Mesothelial cell of epicardium (in vitro differentiated cells): ENCODE measurements at places on chromosomes 1 and 21. TPM values are rescaled to one million over a fixed set of nuclear protein-coding genes. Genes with fewer than 3 reads are reported as not detected.

FOXO6 gene
- 34.8 to 38.4 TPM (median 37.4 TPM) in 3 replicates for total RNA-seq

KLHDC8A gene
- total RNA-seq = 0.51 to 1.2 TPM (median 0.79 TPM) in 3 replicates

ACBD6 gene
- 75.2 to 80.5 TPM (median 77.5 TPM) in 3 replicates for total RNA-seq

CTSS gene
- total RNA-seq = 2.1 to 3.1 TPM (median 2.6 TPM) in 3 replicates

- H3K27ac ChIP-seq = no peak overlapping the region
- H3K4me3 ChIP-seq = no peak overlapping the region
- DNase-seq = no peak
- H3K36me3 ChIP-seq = no peaks in the 10 kb centered on the region
These were observed 391.8 kb downstream of the CAMTA1 start for GRCh38 chr1:7177021-7177420.

GRCh38 chr1:69305621-69306020 is 262.1 kb upstream of the LRRC7 start:
- H3K27ac ChIP-seq = no peak overlapping the region
- DNase-seq = no peak
- H3K27me3 ChIP-seq = peaks cover 1% of the 10 kb centered on the region
- H3K4me3 ChIP-seq = no peak overlapping the region

- H3K4me1 ChIP-seq = peaks cover 56% of the 10 kb centered on the region
- peak overlapping the region; percentile 32 for H3K27ac ChIP-seq
- H3K27me3 ChIP-seq = no peaks in the 10 kb centered on the region
- no peaks in the 10 kb centered on the region for H3K36me3 ChIP-seq
- H3K4me3 ChIP-seq = no peak overlapping the region
These were observed 3.6 kb upstream of the MAN1A2 start for GRCh38 chr1:117363571-117364048.

UBXN10 gene
- total RNA-seq = 2.2 to 2.6 TPM (median 2.3 TPM) in 3 replicates

- peaks cover 21% of the 10 kb centered on the region for H3K27me3 ChIP-seq
- peaks cover 8% of the 10 kb centered on the region for H3K4me1 ChIP-seq
- H3K36me3 ChIP-seq = peaks cover 5% of the 10 kb centered on the region
- H3K4me3 ChIP-seq = no peak overlapping the region
These were observed 28.6 kb downstream of the EBNA1BP2 start for GRCh38 chr1:43143441-43143888.

GRCh38 chr1:6448749-6449631 is 17.0 kb downstream of the TNFRSF25 start:
- no peaks in the 10 kb centered on the region for H3K36me3 ChIP-seq
- H3K27me3 ChIP-seq = peaks cover 58% of the 10 kb centered on the region
- peak overlapping the region; percentile 30 for H3K4me3 ChIP-seq
- DNase-seq = peak; percentile 64
- H3K27ac ChIP-seq = no peak overlapping the region
- peaks cover 12% of the 10 kb centered on the region for H3K4me1 ChIP-seq

DNA sequence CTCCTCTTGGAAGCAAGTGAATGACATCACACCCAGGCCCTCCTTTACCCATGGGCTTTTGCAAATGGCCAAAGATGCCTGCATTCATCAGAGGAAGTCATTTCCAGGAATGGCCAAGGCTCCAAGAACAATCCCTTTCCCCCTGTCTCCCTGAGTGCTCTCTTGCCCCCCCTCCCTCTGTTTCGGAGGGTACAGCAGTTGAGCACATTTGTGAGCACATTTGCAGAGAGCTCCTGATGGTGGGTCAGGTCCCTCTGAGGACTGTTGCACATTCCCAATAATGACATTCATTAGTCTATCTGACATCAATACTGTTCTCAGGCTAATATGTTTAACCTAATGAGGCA is 113.4 kb downstream of the MATN1 start:
- no peaks in the 10 kb centered on the region for H3K36me3 ChIP-seq
- H3K27me3 ChIP-seq = peaks cover 64% of the 10 kb centered on the region
- H3K4me3 ChIP-seq = no peak overlapping the region
- no peak for DNase-seq
- no peaks in the 10 kb centered on the region for H3K4me1 ChIP-seq

DNA sequence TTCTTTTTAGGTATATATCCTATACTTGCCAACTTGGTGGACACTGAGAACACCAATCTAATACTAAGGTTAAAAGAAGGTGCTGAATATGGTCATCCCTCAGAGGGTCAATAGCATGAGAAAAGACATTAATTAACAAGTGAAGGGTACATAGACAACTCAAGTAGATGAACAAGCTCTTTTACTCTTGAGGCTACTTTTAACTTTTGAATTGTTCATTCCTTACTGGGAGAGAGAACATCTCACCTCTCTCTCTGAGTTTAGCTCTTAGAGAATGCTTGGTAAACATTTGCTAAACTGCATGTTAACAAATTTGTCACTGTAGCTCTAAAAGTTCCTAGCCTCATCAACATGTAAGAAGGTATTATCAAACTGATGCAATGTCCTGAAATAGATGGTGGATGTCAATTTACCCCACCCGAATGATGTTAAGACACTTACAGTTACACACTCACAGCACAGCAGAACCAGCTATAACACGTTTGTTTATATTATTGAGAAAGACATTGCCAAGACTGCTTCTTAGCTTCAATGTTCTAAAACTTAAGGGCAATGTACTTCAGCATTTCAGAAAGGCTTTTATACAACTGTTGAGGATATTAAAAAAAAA is 35.9 kb downstream of the HEATR1 start:
- no peak overlapping the region for H3K27ac ChIP-seq
- H3K4me1 ChIP-seq = peaks cover 18% of the 10 kb centered on the region
- DNase-seq = no peak
- H3K27me3 ChIP-seq = no peaks in the 10 kb centered on the region
- no peak overlapping the region for H3K4me3 ChIP-seq
- peaks cover 49% of the 10 kb centered on the region for H3K36me3 ChIP-seq

GRCh38 chr1:202117898-202118371 is 4.8 kb upstream of the GPR37L1 start:
- no peaks in the 10 kb centered on the region for H3K27me3 ChIP-seq
- DNase-seq = no peak
- no peak overlapping the region for H3K4me3 ChIP-seq
- peaks cover 26% of the 10 kb centered on the region for H3K4me1 ChIP-seq
- H3K36me3 ChIP-seq = no peaks in the 10 kb centered on the region
- peak overlapping the region; percentile 52 for H3K27ac ChIP-seq
